ENCODE measurements at places on chromosomes 7 and 10. TPM values are rescaled to one million over a fixed set of nuclear protein-coding genes. Genes with fewer than 3 reads are reported as not detected.

The TAS2R4 gene
- total RNA-seq: 0.32 TPM

The AGMO gene
- total RNA-seq: not detected

The CNNM1 gene
- total RNA-seq: 1.6 TPM

The STK31 gene
- not detected for total RNA-seq

The GIMAP4 gene
- total RNA-seq: not detected

The WNT8B gene
- total RNA-seq: not detected

The OLAH gene
- total RNA-seq: not detected

GRCh38 chr10:31490858-31491504 lies 172.0 kb downstream of the ZEB1 start:
- peak; percentile 71 for DNase-seq

GRCh38 chr7:37448011-37448635 lies 541 bp downstream of the ELMO1 start:
- DNase-seq: peak; percentile 3

- DNase-seq: no peak
Observed at GRCh38 chr10:124210263-124210662, 116.9 kb upstream of the CHST15 start.

GRCh38 chr7:37643876-37644275 lies 39.7 kb upstream of the GPR141 start:
- DNase-seq: no peak
